ENCODE measurements at places on chromosomes 11 and 22. TPM values are rescaled to one million over a fixed set of nuclear protein-coding genes. Genes with fewer than 3 reads are reported as not detected.

SCGB1D2 gene
- total RNA-seq, result not detected

CABP4 gene
- not detected for total RNA-seq

PTPRCAP gene
- total RNA-seq, result 0.24 TPM

TRIM66 gene
- total RNA-seq, result 2.8 TPM

SPDYC gene
- total RNA-seq, result not detected

GDPD4 gene
- not detected for total RNA-seq

STX5 gene
- 25.3 TPM for total RNA-seq

DBX1 gene
- not detected for total RNA-seq

NAGA gene
- 7.5 TPM for total RNA-seq

PCNX3 gene
- 41.3 TPM for total RNA-seq

APOA5 gene
- not detected for total RNA-seq

C11orf97 gene
- total RNA-seq, result not detected

CCDC73 gene
- not detected for total RNA-seq

LDLRAD3 gene
- total RNA-seq, result 20.0 TPM

IFITM10 gene
- 1.3 TPM for total RNA-seq

GAB4 gene
- total RNA-seq, result not detected

NEFH gene
- total RNA-seq, result 0.10 TPM

FANCF gene
- total RNA-seq, result 7.6 TPM

GAL gene
- 18.0 TPM for total RNA-seq

SERHL2 gene
- total RNA-seq, result 0.25 TPM

TMEM86A gene
- total RNA-seq, result 0.21 TPM

ADM2 gene
- 0.64 TPM for total RNA-seq

Measured in A549 treated with CORT108297 at 1 μM for 4 hours (cell line).